ENCODE measurements at places on chromosomes 13 and 19.
A peak's percentile ranks its signal among the peaks of the same experiment; 100 is the strongest.

DNA sequence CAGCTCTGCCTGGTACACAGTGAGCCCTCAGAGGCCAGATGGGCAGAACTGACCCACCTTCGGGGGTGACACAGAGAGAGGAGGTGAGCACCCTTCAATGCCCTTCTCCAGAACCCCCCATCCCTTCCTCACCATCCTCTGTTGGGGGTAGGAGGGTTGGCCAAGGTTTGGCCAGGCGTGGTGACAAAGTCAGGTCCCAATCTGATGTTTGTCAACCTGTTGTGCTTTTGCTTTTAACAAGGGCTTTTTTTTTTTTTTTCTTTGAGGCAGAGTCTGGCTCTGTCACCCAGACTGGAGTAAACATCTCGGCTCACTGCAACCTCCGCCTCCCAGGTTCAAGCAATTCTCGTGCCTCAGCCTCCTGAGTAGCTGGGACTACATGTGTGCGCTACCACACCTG is 7.3 kb downstream of the PTGIR start:
- DNase-seq: no peak

DNA sequence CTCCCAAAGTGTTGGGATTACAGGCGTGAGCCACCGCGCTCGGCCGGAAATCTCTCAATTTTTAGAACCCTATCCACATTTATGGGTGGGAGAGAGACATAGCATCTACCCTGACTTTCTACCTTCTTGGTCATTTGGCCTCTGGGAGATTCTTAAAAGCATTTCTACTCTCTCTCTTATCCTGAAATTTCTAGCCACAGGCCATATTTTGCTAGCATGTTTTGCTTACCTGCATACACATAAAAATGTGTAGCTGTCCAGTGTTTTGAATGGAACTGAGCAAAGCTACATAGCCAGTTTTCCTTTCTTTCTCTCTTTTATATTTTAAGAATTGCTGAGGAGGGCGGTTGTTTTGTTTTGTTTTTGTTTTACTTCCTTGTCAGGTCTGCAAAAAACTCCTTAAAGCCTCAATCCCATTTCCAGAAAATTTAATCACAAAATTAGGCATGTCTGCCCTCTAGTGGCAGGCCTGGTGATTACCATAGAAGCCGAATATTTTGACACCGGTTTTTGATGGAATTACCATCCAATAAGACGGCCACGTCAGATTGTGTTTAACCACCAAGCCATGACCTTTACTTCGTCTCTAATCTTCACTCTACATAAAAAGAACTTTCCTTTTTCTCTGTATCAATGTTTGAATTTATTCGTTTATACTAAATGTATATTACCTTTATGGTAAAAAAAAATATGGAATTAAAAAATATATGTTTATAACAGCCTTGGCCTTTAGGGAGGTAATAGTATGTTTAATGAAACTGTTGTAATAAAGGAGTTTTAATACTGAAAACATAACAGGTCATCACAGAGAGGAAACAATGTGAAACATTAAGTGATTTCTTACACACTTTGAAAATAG is 34.4 kb upstream of the OXGR1 start:
- peak; percentile 32 for DNase-seq

DNA sequence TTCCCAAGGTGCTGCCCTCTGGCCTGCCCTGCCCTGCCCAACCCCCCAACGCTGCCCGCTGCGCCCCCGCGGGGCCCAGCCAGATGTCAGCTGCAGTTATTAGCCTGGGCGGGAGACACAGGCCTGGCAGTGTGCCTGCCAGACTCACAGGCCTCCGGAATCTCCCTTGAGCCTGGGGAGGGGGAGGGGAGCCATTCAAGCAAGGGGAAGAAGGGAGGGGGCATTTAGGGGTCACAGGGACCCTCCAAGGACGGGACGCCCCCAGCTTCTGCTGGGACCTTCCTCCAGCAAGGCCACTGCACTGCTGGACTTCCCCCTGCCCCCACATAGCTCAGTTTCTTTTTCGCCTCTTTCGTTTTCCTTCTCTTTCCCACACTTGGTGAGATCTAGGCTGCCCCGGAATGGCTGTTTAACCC is 2.6 kb upstream of the JUNB start:
- no peak for DNase-seq

- peak; percentile 6 for DNase-seq
Measured at GRCh38 chr13:85508683-85509329, 290.4 kb downstream of the SLITRK6 start.

DNA sequence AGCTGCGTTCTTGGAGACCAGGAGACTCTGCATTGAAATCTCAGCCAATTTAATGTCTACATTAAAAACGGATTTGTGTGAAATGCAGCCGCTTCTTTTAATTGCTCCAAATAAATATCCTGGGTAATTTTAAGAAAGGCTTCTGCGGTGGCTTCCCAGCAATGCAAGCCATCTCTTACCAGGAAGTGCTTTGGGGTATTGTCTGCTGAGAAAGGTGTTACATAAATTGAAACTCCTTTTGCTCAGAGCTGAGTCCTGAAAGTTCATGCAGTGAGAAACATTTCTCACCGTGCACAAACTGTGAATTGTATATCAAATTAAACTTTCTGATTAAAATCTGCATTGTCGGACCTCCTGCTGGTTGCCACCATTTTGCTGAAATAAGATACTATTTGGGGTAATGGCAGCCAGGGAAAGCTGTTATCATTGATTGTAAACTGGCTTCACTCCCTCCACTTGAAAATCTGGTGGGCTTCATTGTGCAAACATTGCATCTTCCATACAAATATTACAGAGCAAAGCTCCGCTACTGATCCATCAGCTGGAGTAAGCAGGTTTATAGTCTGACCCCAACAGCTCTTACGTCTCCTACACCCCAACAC is 59.5 kb downstream of the ZIC5 start:
- DNase-seq: no peak

GRCh38 chr13:20439261-20439660 is 86.4 kb downstream of the CRYL1 start:
- DNase-seq: no peak

GRCh38 chr13:62799931-62800436 is 1384.3 kb upstream of the PCDH20 start:
- DNase-seq: no peak

- DNase-seq: no peak
Measured at GRCh38 chr19:32131005-32131404, 214.4 kb upstream of the ZNF507 start.

- no peak for DNase-seq
Measured at GRCh38 chr13:77412116-77412635, 85.3 kb upstream of the MYCBP2 start.

DNA sequence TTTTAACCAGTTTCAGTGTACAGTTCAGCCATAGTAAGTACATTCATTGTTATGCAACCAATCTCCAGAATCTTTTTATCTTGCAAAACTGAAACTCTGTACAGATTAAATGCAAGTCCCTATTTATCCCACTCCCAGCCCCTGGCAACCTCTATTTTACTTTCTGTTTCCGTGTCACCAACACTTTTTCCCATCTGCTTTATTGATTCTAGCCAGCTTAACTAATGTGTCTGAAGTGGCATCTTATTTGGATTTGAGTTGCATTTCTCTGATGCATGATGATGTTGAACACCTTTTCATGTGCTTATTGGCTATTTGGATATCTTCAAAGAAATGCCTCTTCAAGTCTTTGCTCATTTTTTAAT is 18.9 kb downstream of the SPATA13 start:
- no peak for DNase-seq

DNA sequence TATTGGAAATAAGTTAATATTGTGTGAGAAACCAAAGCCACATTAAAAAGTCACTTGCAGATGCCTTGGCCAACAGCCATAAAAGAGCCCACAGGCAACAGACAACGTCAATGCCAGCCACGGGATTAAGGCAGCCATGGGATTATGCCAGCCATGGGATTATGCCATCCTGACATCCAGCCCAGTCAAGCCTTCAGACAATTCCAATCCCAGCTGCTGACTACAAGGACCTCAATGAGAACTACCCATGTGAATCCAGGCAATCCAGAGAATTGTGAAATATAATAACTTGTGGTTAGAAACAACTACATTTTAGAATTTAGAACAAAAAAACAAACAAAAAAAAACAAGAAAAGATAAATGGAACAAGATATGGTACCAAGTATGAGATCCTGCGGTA is 356.6 kb downstream of the EFNB2 start:
- DNase-seq: no peak

GRCh38 chr13:30763786-30764413 is 28.6 kb downstream of the ALOX5AP start:
- DNase-seq: no peak

DNA sequence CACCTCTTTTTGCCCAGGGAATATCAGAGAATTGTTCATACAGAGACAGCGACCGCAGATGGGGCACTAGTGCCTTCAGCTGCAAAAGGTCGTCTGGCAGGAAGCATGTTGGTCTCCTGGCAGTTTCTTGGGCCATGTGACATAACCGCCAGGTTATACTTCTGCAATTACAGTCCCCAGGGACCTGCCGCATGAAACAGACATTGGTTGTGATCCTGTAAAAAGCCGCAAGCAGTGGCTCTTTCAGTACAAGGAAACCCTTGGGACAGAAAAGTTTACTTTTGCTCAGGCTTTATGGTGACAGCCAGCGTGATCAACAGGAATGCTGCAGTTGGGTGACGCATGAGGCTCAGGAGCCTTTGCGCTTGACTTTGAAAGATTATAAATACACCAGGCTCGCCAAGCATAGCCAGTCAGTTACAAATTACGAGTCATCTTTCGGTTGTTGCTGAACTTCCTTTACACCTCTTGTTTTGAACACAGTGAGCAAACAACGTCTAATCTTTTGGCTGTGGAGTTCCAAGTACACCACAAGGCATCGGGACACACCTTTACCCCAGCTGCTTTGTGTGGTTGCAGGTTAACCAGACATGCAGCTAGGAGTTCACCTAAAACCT is 50.5 kb upstream of the UBE2L5 start:
- no peak for DNase-seq

GRCh38 chr13:55087085-55087484 is 2053.6 kb upstream of the PRR20A start:
- no peak for DNase-seq

- DNase-seq: no peak
Measured at GRCh38 chr19:7676376-7676775, 514 bp upstream of the MCEMP1 start.

GRCh38 chr19:11225172-11225571 is 14.2 kb upstream of the ANGPTL8 start:
- DNase-seq: no peak

GRCh38 chr13:24660023-24660741 is 20.0 kb upstream of the ATP12A start:
- no peak for DNase-seq

GRCh38 chr19:56142087-56142787 is 1.1 kb downstream of the ZNF444 start:
- no peak for DNase-seq

DNA sequence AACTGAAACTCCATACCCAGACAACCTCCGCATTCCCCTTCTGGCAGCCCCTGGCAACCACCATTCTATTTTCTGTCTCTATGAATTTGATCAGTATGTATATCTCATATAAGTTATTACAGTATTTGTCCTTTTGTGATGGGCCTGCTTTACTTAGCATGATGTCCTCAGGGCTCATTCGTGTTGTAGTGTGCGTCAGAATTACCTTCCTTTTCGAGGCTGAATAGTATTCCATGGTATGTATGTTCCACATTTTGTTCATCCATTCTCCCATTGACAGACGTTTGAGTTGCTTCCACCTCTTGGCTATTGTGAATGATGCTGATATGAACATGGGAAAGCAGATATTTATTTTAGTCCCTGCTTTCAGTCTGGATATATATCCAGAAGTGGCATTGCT is 5.0 kb downstream of the PLEKHF1 start:
- no peak for DNase-seq

GRCh38 chr19:50817941-50818858 is 5.4 kb downstream of the KLK1 start:
- DNase-seq: no peak

GRCh38 chr13:21998279-21998990 is 327.6 kb downstream of the FGF9 start:
- no peak for DNase-seq

DNA sequence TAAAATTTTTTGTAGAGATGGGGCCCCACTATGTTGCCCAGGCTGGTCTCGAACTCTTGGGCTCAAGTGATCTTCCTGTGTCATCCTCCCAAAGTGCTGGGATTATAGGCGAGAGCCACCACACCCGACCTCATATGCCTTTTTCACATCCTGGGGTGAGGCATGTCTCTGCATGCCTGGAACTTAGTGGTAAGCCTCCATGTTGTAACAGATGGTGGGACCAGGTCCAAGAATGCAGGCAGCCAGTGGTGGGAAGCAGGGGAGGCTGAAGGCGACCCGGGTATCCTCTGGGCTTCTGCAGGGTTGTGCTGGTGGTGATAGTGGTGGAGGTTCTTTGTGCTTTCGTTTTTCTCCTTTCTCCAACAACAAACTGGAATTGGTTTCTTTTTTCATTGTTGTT is 30.1 kb upstream of the CCDC124 start:
- DNase-seq: no peak

DNA sequence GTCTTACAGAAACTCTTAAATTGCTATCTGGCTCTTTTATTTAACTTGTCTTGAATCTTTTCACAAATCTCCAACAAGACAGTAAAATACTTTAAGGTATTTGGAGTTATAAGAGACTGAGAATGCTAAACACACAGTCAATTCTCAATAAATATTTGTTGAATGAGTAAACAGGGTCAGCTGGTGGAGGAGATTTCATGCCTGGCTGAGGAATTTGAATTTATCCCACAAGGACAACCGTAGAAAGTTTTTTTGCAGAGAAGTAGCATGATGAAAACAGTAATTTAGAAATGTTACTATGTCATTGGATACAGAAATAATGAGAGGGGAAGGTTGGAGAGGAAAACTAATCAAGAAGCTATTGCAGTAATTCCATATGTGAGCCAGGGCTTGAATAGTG is 1223.7 kb downstream of the PCDH17 start:
- no peak for DNase-seq
